NCI-H524 treated with DMSO at 0.1 percent for 48 hours (cell line): ENCODE measurements at places on chromosomes 2 and 18.

GRCh38 chr2:166118180-166118579 is 9.6 kb downstream of the SCN1A start:
- DNase-seq, result no peak

DNA sequence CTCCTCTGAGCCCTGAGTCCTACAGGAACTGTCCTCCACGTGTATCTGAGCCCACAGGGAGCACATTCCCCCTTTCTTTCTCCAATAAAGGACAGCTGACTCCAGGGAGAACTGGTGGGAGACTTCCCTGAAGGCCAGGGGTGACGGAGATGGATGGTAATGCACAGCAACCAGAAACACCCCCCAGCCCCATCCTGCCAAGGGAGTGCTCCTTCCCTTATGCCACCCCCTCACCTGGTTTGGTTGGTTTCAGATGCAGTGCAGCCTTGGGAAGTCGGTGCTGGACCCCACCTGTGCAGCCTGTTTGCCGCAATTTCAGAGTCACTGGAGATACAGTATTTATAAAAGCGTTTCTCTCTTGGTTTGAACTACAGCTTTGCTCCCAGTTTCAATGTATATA is 24.0 kb downstream of the GPR55 start:
- no peak for DNase-seq

DNA sequence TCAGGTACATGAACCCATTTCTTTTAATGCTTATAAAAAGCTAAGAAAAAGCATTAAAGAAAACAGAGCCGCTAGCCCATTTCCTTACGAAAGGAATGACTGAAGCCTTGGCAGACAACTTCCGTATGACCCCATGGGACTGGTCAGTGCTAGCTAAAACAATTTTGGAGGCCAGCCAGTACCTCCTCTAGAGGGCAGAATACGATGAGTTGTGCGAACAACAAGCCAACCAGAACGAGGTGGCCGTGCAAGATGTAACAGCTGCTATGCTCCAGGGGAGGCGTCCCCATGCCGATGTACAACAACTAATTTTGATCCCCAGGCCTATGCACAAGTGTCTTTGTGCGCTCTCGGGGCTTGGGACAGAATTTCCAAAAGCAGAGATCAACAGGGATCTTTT is 16.7 kb downstream of the MAP3K2 start:
- DNase-seq, result no peak

- no peak for DNase-seq
These were observed 27.8 kb upstream of the GAREM2 start for GRCh38 chr2:26144953-26145680.

- no peak for DNase-seq
These were observed 462.2 kb downstream of the BCL11A start for GRCh38 chr2:60091266-60091665.

DNA sequence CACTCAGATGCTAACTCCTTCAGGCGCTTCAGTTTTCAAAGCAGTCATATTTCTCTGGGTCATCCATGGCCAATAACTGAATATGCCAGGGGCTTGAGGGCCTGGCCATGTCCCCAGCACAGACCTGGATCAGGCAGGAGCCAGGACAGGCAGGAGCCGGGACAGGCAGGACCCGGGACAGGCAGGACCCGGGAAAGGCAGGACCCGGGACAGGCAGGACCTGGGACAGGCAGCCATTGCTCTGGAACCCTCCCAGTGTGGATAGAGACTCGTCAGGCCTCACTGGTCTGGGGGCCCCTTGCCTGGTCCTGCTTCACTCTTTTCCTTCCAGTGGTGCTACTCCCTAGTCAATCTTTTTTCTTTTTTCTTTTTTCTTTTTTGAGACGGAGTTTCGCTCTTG is 117.5 kb upstream of the TEX51 start:
- no peak for DNase-seq

GRCh38 chr2:199784512-199784911 is 66.5 kb downstream of the FTCDNL1 start:
- no peak for DNase-seq

DNA sequence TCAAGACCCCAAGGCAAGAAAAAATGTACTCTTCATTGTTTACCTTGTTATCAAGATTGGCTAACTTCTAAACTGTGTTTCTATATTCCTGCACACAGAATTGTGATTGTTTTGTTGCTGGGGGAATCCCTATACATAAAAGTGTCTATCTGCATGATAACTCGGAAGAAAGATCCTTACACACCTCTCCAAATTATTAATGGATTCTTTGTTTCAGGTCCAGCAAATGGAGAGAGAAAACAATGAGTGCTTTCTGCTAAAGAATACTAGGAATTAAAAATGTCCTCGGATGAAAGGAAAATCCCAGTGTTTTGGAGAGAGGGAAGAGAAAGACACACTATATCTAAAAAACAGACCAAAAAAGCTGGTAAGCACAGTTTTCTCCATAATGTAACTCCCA is 6.2 kb upstream of the DAPL1 start:
- no peak for DNase-seq

- no peak for DNase-seq
These were observed 52.2 kb downstream of the NXPH2 start for GRCh38 chr2:138727956-138728355.

DNA sequence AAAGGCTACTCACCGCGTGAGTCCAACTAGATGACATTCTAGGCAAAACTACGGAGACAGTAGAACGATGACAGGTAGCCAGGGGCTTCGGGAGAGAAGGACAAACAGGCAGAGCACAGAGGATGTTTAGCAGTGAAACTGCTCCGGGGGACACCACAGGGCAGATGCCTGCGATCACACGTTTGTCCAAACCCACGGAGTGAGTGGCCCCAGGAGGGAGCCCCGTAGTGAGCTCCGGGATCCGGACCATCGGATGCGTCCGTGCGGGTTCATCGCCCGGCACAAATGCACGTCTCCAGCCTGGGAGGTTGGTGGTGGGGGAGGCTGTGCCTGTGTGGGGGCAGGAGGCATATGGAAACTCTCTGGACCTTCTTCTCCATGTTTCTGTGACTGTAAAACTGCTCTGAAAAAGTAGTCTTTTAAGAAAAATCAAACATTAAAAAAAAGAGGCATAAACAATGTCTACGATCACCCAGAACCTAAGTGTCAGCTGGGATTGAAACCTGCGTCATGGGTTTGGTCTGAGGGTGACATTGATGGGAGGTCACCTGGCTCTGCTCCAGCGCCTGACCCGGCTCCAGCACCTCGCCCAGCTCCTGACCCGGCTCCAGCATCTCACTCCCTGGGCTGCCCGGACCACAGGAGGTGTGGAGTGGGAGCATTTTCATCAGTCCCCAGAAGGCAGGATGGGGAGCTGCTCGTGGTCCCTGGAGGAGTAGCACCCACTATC is 83.0 kb upstream of the CTDP1 start:
- no peak for DNase-seq

DNA sequence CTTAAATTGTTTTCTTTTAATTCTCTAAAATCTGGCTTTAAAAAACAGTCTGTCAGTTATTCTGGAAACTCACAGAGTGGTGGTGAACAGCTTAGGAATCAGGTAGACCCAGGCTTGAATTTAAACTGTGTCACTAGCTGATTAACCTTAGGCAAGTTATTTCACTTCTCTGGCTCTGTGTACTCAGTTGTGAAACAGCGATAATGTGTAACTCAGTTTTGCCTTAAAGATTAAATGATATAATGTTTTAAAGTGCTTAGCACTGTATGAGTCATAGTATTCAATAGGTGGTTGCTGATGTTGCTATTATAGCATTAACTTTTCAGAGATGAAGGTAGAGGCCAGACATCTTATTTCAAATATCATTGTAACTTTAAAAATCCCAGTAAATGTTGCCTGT is 40.7 kb downstream of the PKP4 start:
- DNase-seq, result no peak

- DNase-seq, result no peak
These were observed 25.5 kb downstream of the PIAS2 start for GRCh38 chr18:46891742-46892214.

DNA sequence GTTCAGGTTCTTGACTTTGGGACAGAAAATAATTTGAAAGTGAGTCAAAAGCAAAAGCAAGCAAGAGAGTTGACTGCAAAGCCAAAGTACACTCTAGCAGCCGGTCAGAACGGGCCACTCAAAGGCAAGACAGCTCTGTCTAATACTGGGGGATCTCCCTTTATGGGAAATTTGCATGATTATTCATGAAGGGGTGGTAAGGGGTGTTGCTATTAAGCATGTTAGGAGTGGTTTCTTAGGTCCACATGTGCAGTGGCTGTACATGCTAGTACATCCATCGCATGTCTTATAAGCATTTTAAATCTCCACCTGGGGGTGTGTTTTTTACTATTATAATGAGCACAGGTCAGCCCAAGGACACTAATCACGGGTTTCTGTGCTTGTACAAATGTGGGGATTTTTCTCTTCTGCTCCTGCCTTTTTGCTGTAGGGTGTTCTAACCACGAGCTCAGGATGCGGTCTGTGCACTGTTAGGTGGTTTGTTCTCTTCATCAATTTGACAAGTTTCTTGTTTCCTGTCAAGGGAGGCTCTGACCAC is 60.2 kb upstream of the SPP2 start:
- DNase-seq, result no peak

- no peak for DNase-seq
These were observed 1674.5 kb upstream of the NXPH2 start for GRCh38 chr2:140454717-140455116.

- no peak for DNase-seq
These were observed 166.0 kb upstream of the DSEL start for GRCh38 chr18:67682516-67682915.

GRCh38 chr2:239225871-239226561 is 174.8 kb downstream of the HDAC4 start:
- DNase-seq, result no peak

GRCh38 chr18:11176481-11176881 is 27.1 kb upstream of the PIEZO2 start:
- no peak for DNase-seq

GRCh38 chr2:71478806-71479205 is 25.4 kb downstream of the DYSF start:
- no peak for DNase-seq

GRCh38 chr2:218648787-218649100 is 10.7 kb downstream of the ZNF142 start:
- no peak for DNase-seq
